ENCODE measurements at places on chromosomes 2 and 18. TPM values are rescaled to one million over a fixed set of nuclear protein-coding genes. Genes with fewer than 3 reads are reported as not detected.
A peak's percentile ranks its signal among the peaks of the same experiment; 100 is the strongest.

- H3K27ac ChIP-seq: no peak overlapping the region
- peaks cover 3% of the 10 kb centered on the region for H3K36me3 ChIP-seq
- peaks cover 40% of the 10 kb centered on the region for H3K27me3 ChIP-seq
- no peak for DNase-seq
Observed at GRCh38 chr2:120672526-120673204, 63.0 kb upstream of the GLI2 start.

CRYGD gene
- total RNA-seq: not detected

DNA sequence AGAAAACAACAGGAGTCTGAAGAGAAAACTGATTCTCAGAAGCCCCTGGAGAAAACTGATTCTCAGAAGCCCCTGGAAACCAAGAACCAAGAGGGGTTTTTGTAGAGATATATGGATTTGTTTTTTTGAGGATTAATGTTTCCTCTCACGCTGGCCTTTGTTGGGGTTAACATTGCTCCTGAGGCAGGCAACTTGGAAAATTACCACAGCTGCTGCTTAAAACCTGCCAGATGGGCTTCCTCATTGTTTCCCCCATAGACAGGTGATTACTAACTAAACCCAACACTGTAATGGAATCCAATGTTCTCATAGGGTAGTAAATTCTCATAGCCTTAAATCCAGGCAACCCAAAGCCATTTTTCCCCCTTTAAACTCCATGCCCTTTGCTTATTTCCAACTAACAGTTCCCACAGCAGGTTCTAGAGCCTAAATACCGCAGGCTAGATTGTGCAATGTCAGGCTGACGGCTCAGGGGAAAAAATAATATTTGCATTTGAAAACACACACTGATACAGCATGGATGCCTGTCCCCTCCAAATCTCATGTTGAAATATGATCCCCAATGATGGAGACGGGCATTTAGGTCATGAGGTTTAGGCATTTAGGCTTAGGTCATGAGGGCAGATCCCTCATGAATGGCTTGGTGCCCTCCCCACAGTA is 272.3 kb upstream of the PKDCC start:
- peaks cover 2% of the 10 kb centered on the region for H3K36me3 ChIP-seq
- H3K27ac ChIP-seq: no peak overlapping the region
- peaks cover 36% of the 10 kb centered on the region for H3K27me3 ChIP-seq

PLEK gene
- not detected for total RNA-seq

RESP18 gene
- not detected for total RNA-seq

- DNase-seq: no peak
- peaks cover 17% of the 10 kb centered on the region for H3K36me3 ChIP-seq
- H3K4me1 ChIP-seq: peaks cover 18% of the 10 kb centered on the region
- H3K27ac ChIP-seq: no peak overlapping the region
- no peaks in the 10 kb centered on the region for H3K27me3 ChIP-seq
- no peak overlapping the region for H3K4me3 ChIP-seq
Observed at GRCh38 chr2:36507408-36507812, 90.6 kb downstream of the FEZ2 start.

DNA sequence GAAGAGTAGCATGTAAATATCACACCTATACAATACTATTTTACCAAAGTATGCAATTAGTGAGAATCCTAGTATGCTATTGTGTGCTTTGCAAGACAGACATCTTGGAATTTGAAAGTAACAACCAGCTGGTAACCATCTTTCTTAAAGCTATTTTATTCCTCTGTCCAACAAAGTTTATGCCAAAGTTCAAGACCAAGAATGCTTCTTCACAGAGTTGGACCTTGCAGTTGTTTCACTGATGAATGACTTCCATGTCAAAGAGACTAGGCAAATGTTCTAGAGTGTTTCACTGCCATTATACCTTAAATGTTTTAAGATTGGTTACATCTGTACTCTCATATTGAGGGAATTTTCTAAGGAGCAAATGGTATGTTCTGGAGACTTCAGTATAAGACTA is 215.2 kb upstream of the CRIM1 start:
- DNase-seq: no peak
- peaks cover 13% of the 10 kb centered on the region for H3K27me3 ChIP-seq
- no peaks in the 10 kb centered on the region for H3K36me3 ChIP-seq
- no peaks in the 10 kb centered on the region for H3K4me1 ChIP-seq
- no peak overlapping the region for H3K27ac ChIP-seq
- H3K4me3 ChIP-seq: no peak overlapping the region

DNA sequence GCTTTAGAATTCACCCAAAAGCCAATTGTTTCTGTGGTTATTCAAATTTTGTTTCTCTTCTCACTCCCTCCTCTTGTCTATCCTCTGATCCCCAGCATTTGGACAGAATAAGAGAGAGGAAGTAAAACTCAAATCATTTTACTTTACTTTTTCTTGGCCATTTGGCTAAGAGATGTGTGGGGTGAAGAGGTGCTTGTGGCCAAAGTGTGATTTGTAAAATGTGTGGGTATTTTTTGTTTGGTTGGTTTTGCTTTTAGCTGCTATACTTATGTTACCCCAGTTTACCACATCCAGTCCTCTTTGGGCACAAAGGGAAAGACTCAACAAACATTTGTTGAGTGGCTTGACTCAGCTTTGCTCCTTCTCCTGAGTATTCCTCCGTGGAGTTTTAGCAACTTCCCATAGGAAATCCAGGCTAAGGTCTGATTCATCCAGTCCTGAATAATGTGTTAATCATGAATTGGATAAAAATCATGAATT is 109.1 kb upstream of the CYP1B1 start:
- peak overlapping the region; percentile 11 for H3K27ac ChIP-seq
- no peaks in the 10 kb centered on the region for H3K36me3 ChIP-seq
- no peaks in the 10 kb centered on the region for H3K27me3 ChIP-seq
- H3K4me1 ChIP-seq: peaks cover 55% of the 10 kb centered on the region
- H3K4me3 ChIP-seq: no peak overlapping the region

GRCh38 chr18:47251289-47252120 is at the start of gene SKOR2:
Gene SKOR2, minus strand, starts transcription at chr18:47251660. Its CDS starts 2,477 bp downstream, at chr18:47249183.
- H3K27me3 ChIP-seq: peaks cover 72% of the 10 kb centered on the region
- peaks cover 7% of the 10 kb centered on the region for H3K4me1 ChIP-seq
- H3K27ac ChIP-seq: no peak within 1 kb of the TSS
- peaks cover 6% of the 10 kb centered on the region for H3K36me3 ChIP-seq
- DNase-seq: no peak

GALM gene
- total RNA-seq: 6.5 TPM

SLC38A11 gene
- total RNA-seq: 0.18 TPM

DNA sequence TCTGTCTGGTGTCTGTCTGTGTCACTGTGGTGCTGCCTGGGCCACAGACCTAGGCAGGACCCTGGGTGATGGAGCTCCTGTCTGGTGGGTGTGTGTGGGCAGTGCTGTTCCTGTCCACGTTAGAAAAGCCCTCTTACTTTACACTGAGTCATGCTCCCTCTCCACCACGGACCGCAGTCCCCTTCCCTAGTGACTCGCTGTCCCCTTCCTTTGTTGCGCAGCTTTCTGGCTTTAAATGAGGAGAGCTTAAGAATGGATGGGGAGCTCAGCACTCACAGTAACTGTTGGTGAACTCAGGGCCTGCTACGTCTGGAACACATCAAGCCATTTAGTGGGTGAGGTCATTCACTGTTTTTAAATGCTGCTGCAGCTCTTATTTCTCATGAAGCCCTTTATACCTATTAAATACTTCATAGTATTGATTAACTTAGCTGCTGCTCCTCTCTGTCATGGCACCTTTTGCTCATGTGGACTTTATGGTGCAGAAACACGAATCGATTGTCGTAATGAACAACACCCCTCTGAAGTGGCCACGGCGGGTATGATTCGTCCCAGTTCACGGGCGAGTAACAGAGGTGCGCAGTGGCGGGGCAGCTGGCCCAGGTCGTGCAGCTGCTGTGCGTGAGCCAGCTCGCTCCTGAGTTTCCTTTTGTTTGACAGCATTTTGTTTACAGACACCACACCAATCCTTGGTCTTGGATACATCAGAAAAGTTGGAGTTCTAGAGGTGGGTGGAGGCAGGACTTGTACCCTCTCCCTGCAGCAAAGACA is 100.4 kb downstream of the LDLRAD4 start:
- H3K4me3 ChIP-seq: no peak overlapping the region
- H3K36me3 ChIP-seq: peaks cover 19% of the 10 kb centered on the region
- H3K27ac ChIP-seq: peak overlapping the region; percentile 74
- H3K27me3 ChIP-seq: no peaks in the 10 kb centered on the region
- DNase-seq: no peak

- H3K36me3 ChIP-seq: no peaks in the 10 kb centered on the region
- DNase-seq: no peak
- H3K27ac ChIP-seq: peak overlapping the region; percentile 90
- H3K4me1 ChIP-seq: peaks cover 64% of the 10 kb centered on the region
Observed at GRCh38 chr2:177396703-177397460, 4.3 kb downstream of the AGPS start.

ASPRV1 gene
- 1.2 TPM for total RNA-seq

DNA sequence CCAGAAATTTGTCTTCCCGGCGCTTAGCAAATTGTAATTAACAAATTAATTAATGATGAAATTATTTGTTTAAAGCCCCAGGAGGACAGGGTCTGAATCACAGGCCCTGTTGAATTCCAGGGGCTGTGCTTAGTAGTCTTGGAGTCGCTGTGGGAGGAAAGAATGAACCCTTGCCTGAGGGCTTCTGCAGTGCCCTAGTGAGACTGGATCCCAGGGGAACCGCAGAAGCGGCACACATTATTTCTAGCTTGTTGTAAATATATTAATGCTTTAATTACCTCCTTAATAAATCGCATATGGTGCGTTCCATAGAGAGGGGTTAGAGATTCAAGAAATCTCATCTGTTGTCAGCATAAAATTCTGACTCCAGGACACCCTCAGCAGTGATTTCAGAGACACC is 235.4 kb downstream of the CELF4 start:
- H3K27ac ChIP-seq: no peak overlapping the region
- H3K27me3 ChIP-seq: peaks cover 13% of the 10 kb centered on the region
- peaks cover 9% of the 10 kb centered on the region for H3K4me1 ChIP-seq
- no peaks in the 10 kb centered on the region for H3K36me3 ChIP-seq
- no peak for DNase-seq
- H3K4me3 ChIP-seq: no peak overlapping the region

GRCh38 chr2:28233164-28233676 is 159.4 kb upstream of the FOSL2 start:
- H3K27ac ChIP-seq: peak overlapping the region; percentile 80
- no peak for DNase-seq
- H3K4me1 ChIP-seq: peaks cover 38% of the 10 kb centered on the region
- H3K36me3 ChIP-seq: peaks cover under 1% of the 10 kb centered on the region
- no peaks in the 10 kb centered on the region for H3K27me3 ChIP-seq
- no peak overlapping the region for H3K4me3 ChIP-seq

DNA sequence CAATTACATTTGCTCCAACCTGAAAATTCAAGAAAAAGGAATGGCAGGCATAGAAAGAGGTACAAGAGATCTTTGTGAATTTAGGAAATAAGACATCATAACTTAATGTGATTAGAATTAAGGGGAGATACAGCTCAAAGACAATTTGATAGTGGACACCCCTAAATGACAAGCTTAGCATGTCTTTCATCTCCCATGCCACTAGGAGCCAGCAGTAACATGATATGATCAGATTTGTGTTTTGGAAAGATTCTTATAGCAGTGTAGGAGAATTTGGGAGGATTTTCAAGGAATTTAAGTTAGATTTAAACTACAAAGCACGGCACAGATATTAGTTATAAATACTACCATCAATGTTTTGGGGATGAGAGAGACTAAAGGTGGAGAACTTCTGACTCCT is 340.8 kb downstream of the RDH14 start:
- H3K27me3 ChIP-seq: peaks cover 12% of the 10 kb centered on the region
- no peaks in the 10 kb centered on the region for H3K36me3 ChIP-seq
- H3K27ac ChIP-seq: no peak overlapping the region
- H3K4me3 ChIP-seq: no peak overlapping the region
- no peak for DNase-seq
